HFFc6 (cell line): ENCODE measurements at places on chromosomes 1 and 21. TPM values are rescaled to one million over a fixed set of nuclear protein-coding genes. Genes with fewer than 3 reads are reported as not detected.

Gene PGLYRP3
- not detected in 3 replicates for total RNA-seq

DNA sequence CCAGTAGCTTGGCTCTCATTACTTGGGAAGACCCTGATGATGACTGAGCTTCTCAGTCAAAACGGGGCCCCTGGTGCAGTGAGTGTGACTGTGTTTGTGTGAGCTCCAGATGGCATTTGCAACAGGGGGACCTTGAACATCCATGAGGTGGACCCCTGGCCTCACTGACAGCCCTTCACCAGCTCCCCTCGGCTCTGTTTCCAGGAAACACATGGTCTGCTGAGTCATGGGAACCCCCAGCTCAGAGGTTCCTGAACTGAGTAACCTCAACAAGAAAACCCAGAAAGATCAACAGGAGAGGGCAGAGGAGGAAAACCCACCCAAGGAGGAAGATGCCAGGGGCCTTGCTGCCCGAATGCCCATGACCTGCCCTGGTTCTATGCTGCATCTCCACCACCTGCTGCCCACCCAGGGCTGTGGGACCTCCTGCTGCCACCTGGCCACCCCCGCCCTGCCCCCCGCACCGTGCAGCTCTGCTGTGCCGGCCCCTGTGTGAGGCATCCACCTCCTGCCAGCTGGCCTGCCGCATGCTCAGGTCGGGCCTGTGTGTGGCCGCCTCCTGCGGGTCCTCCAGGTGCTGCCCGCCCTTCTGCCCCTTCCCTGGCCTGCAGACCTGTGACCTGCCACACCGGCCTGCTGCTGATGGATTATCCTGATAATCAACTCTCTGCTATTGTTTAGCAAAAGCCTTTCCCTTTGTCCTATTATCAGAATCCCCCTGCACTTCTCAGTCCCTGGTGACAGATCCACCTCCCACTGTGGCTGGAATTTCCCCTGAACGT, 4.2 kb upstream of the KRTAP12-1 start:
- H3K27ac ChIP-seq: no peak overlapping the region
- H3K4me3 ChIP-seq: no peak overlapping the region
- no peaks in the 10 kb centered on the region for H3K4me1 ChIP-seq

GRCh38 chr1:94619731-94620130, 78.2 kb upstream of the F3 start:
- H3K27me3 ChIP-seq: 0 out of 2 replicates have a peak, but pooled peaks cover 2% of the 10 kb centered on the region
- H3K4me3 ChIP-seq: no peak overlapping the region
- H3K4me1 ChIP-seq: peaks cover 89% of the 10 kb centered on the region
- H3K36me3 ChIP-seq: peaks cover 11% of the 10 kb centered on the region
- H3K27ac ChIP-seq: peak overlapping the region; percentile 33; the same call in 1 of the 2 replicates

- peak overlapping the region; percentile 98 for H3K4me3 ChIP-seq
- peak overlapping the region; percentile 89 for H3K27ac ChIP-seq
- peaks cover 62% of the 10 kb centered on the region for H3K4me1 ChIP-seq
- peaks cover 67% of the 10 kb centered on the region for H3K36me3 ChIP-seq
Measured at GRCh38 chr1:197920067-197920396, 2.9 kb downstream of the LHX9 start.

Gene MYOCOS
- not detected in 3 replicates for total RNA-seq

GRCh38 chr1:153922076-153922971, 448 bp downstream of the GATAD2B start:
- H3K27ac ChIP-seq: peak overlapping the region; percentile 59
- peak overlapping the region; percentile 86 for H3K4me3 ChIP-seq
- no peaks in the 10 kb centered on the region for H3K36me3 ChIP-seq
- no peaks in the 10 kb centered on the region; the same call in 1 of the 2 replicates for H3K27me3 ChIP-seq
- H3K4me1 ChIP-seq: peaks cover 37% of the 10 kb centered on the region

Gene FAM151A
- not detected in 3 replicates for total RNA-seq

GRCh38 chr1:81804312-81804711, 3.6 kb downstream of the ADGRL2 start:
- H3K27me3 ChIP-seq: peaks cover 20% of the 10 kb centered on the region
- peak overlapping the region; percentile 84; the same call in 1 of the 2 replicates for H3K4me3 ChIP-seq
- H3K27ac ChIP-seq: no peak overlapping the region
- peaks cover 22% of the 10 kb centered on the region for H3K4me1 ChIP-seq
- no peaks in the 10 kb centered on the region for H3K36me3 ChIP-seq

Gene CHRM3
- total RNA-seq: 3.9 to 23.0 TPM (median 22.5 TPM) in 3 replicates
